ENCODE measurements at places on chromosomes 4 and X.

GRCh38 chr4:16772366-16772850 lies 126.0 kb downstream of the LDB2 start:
- DNase-seq, result no peak

DNA sequence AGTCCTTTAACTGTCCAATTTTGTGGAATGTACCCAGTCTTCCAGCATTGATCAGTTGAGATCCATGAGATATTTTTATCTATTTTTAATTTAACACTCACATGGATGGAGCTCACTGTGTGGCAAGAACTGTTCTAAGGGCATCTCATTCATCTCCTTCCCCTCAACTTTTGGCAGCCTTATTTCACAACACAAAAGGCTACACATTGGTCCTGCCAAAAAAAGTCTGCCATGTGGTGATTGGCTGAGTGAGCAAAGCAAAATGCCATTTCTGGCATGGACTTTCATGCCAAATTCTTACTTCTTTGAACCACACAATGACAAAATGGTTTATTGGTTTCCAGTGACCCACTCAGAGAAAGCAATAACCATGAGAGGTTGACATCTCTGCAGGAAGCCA lies 171.6 kb upstream of the MAP3K15 start:
- no peak for DNase-seq

DNA sequence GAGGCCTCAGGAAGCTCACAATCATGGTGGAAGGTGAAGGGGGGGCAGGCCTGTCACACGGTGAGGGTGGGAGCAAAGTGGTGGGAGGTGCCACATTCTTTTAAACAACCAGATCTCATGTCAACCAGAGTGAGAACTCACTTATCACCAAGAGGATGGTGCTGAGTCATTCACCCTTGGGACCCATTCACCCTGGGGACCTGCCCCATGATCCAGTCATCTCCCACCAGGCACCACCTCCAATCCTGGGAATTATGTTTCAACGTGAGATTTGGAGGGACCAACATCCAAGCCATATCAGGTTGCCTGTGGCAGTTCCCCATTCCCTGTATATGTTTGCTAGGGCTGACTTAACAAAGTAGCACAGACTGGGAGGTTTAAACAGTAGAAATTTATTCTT lies 318.4 kb upstream of the CLNK start:
- no peak for DNase-seq

- DNase-seq, result no peak
Observed at GRCh38 chr4:152979731-152980330, 43.7 kb downstream of the FHDC1 start.

DNA sequence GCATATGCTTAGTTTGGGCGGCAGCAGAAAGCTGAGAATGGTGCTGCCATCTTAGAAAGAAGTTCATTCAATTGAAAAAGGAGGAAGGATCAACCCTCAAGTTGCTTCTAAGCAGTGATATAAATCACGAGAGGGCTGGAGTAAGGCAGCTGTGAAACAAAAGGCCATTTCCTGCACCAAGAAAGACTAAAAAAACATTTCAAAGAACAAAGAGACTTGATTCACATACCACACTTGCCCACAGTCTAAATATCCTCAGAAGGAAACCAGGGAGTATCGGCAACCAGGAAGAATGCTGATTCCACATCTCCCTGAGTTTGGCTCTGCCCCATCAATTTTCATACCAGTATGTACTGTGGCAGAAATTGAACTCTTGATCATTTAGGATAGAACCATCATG lies 240.1 kb downstream of the OPHN1 start:
- no peak for DNase-seq

GRCh38 chr4:579543-580175 lies 3.6 kb upstream of the TMEM271 start:
- DNase-seq, result no peak

DNA sequence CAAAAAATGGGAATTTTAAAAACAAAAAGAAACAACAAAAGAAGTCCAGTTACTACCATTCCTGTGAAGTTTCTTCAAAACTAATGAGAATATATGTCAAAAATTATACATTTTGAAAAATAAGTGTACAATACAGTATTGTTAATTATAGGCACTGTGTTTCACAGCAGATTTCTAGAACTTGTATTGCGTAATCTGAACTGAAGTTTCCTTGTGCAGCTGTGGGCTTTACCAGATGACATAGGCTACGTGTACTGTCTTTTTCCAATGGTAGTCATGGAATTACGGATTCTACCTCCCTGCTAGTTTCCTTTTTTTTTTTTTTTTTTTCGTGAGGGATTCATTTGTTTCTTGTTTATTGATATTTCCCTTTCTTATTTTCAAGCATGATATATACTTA lies 113.8 kb upstream of the GABRA2 start:
- DNase-seq, result no peak

GRCh38 chr4:162347842-162348213 lies 184.0 kb upstream of the FSTL5 start:
- no peak for DNase-seq

DNA sequence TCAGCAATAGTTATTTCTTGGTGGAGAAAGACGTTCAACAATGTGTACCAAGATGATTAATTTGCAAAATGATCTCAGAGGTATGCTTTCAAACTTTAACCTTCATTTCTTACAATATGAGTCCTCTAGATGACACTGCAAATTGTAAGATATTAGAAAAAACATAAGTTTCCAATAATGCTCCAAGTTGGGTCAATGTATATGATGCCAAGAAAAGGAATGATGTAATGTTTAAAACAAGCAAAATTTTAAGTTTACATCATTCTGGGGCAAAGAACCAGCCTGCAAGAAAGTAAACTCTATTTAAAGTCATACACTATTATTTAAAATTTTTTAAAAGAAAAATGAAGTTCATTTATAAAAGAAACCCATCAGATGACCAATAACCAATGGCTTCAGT lies 56.1 kb downstream of the PRSS12 start:
- no peak for DNase-seq

GRCh38 chrX:128800138-128800537 lies 723.2 kb downstream of the SMARCA1 start:
- DNase-seq, result no peak

- DNase-seq, result no peak
Observed at GRCh38 chrX:72100824-72101351, 30.8 kb downstream of the RTL5 start.

GRCh38 chr4:80035336-80035735 lies 37.7 kb downstream of the ANTXR2 start:
- DNase-seq, result no peak

DNA sequence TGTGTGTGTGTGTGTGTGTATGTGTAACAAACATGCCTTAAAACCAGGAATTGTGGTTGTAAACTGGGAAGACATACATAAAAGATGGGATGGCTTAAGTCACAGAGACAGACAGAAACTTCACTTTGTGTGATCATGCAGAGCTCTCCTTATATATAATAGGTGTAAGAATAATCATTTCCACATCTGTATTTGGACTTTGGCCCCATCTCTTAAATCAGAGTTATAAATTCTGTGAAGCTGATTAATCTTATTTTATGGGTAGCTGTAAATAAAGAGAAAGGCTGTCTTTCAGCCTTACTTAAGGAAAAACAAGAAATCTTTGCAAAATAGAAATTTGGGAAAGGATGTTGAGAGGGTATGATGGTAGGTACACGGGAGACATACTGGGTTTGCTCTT lies 174.6 kb upstream of the PITX2 start:
- DNase-seq, result no peak

DNA sequence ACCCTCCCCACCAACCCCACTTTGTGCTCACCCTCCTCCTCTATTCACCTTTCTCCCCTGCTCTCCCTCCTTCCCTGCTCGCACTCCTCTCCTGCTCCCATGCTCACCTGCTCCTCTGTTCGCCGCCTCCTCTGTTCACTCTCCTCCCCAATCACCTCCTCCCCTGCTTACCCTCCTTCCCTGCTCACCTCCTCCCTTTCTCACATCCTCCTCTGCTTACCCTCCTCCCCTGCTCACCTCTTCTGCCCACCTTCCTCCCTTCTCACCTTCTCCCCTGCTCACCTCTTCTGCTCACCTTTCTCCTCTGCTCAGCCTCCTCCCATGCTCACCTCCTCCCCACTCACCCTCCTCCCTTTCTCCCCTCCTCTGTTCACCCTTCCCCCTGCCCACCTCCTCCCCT lies 357.2 kb downstream of the UNC5C start:
- no peak for DNase-seq

All from HTR-8/SVneo (cell line).